Pancreas (tissue), 10 donors: ENCODE measurements at places on chromosomes 12 and 14.

- no peaks in the 10 kb centered on the region for H3K4me1 ChIP-seq
- H3K27ac ChIP-seq, result no peak overlapping the region
- DNase-seq, result no peak
- no peaks in the 10 kb centered on the region for H3K27me3 ChIP-seq
Measured at GRCh38 chr12:121454921-121455320, 55.0 kb downstream of the RNF34 start.

- DNase-seq, result peak; percentile 55
- H3K4me3 ChIP-seq, result peak overlapping the region; percentile 4
- H3K27ac ChIP-seq, result peak overlapping the region; percentile 81
- H3K36me3 ChIP-seq, result no peaks in the 10 kb centered on the region
Measured at GRCh38 chr12:1935242-1935641, 16.8 kb upstream of the CACNA2D4 start.

DNA sequence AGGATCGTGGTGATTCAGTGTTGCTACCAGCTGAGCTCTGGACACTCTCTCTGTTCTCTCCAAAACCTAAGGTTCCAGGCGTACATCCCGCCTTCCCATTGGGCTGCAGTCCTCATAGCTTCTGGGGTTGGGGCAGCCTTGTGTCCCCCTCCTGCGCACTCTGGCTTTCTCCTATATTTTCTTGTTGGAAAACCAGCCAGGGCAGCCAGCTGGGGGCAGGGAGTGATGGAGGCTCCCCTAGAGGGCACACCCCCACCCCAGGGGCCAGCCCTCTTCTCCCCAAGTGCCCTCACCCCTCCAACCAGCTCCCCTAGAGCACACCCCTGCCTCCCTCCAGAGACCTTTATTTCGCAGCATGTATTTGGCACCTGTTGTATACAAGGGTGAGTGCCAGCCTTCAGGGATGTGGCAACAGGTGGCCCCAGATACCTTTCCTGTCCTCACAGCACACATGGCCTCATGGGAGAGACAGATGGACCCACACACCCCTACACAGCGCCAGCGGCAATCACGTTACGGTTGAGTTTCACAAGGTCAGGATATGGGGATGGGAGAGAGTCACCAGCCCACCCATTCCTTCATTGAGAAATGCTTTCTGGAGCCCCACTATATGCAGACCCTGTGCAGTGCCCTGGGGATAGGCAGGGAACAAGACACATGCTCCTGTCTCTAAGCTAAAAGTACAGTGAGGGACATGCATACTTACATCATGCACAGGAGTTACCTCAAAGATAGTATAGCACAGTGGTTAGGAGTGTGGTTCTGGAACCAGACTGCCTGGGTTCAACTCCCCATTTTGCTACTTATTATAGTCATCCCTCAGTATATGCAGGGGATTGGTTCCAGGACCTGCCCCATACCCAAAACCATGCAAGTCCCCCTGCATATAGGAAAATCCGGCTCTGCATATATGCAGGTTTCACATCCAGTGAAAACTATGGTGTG, 141.1 kb downstream of the PHETA1 start:
- no peak for DNase-seq
- no peaks in the 10 kb centered on the region for H3K27me3 ChIP-seq
- no peaks in the 10 kb centered on the region for H3K36me3 ChIP-seq
- no peak overlapping the region for H3K4me3 ChIP-seq
- H3K4me1 ChIP-seq, result no peaks in the 10 kb centered on the region
- H3K27ac ChIP-seq, result no peak overlapping the region

GRCh38 chr14:100065111-100065871, at the start of gene EVL:
Gene EVL (plus strand): TSS chr14:100065422. CDS start chr14:100065501, 79 bp downstream.
- H3K27ac ChIP-seq, result no peak within 1 kb of the TSS
- no peak for DNase-seq
- no peaks in the 10 kb centered on the region for H3K27me3 ChIP-seq
- H3K36me3 ChIP-seq, result no peaks in the 10 kb centered on the region
- H3K4me1 ChIP-seq, result no peaks in the 10 kb centered on the region

- H3K27ac ChIP-seq, result no peak overlapping the region
- DNase-seq, result no peak
- H3K4me3 ChIP-seq, result no peak overlapping the region
- H3K36me3 ChIP-seq, result no peaks in the 10 kb centered on the region
- H3K27me3 ChIP-seq, result no peaks in the 10 kb centered on the region
Measured at GRCh38 chr14:90426663-90427062, 29.8 kb downstream of the CALM1 start.

DNA sequence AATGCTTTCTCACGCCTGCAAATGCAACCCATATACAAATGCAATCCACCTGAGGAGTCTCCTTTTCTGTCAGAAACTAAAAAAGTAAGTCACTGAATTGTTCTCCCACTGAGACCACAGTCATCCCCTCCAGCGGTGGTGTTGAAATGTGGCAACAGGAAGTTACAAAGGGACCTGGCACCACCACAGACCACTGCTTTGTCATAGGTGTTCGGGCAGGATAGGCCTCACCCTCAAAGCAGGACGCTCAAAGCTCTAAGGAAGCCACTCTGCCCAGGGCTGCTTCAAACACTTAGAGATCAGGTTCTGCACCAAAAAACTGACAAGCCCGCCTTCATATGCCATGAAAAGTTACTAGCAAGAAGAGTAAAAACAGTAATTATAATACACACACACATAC, 11.3 kb downstream of the PHLDA1 start:
- no peaks in the 10 kb centered on the region for H3K4me1 ChIP-seq
- H3K4me3 ChIP-seq, result no peak overlapping the region
- no peak for DNase-seq
- no peaks in the 10 kb centered on the region for H3K36me3 ChIP-seq
- H3K27ac ChIP-seq, result peak overlapping the region; percentile 11

DNA sequence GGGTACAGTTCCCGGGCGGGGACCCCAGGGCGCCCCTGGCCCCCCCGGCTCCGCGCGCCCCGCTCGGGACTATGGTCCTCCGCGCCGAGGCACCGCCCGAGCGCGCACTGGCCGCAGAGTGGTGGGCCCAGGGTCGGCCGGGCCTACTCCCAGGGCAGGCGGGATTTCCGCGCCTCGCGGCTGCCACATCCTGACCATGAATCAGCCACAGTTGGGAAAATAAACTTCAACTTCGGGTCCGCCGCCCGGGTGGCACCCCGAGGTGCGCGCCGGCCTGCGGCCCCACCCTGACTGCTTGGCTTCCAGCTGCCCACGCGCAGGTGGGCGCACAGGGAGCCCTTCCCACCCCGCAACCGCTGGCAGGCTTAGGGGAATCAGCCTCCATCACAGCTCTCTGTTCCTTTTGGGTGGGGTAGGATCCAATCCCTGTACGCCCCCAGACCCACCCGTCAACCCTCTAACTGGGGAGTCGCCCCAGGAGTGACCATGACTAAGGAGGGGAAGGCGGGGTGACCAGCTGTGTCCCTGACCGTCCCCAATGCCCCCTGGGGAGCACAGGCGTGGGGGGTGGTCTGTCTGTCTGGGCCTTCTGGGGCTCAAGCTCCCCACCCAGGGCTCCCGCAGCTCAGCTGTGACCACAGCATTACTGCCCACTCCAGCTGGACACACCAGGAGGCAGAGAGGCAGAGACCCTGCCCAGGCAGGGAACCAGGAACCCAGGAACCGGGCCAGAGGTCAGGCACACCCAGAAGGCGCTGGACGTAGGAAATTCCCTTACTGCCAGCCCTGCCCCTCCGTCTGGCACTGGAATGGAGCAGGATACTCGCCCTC, 678 bp downstream of the INF2 start:
- H3K27ac ChIP-seq, result peak overlapping the region; percentile 82
- no peaks in the 10 kb centered on the region for H3K36me3 ChIP-seq
- no peak for DNase-seq
- peak overlapping the region; percentile 91 for H3K4me3 ChIP-seq
- peaks cover 10% of the 10 kb centered on the region for H3K4me1 ChIP-seq
- H3K27me3 ChIP-seq, result no peaks in the 10 kb centered on the region

- peaks cover 16% of the 10 kb centered on the region for H3K36me3 ChIP-seq
- no peak for DNase-seq
- no peaks in the 10 kb centered on the region for H3K4me1 ChIP-seq
- no peak overlapping the region for H3K4me3 ChIP-seq
Measured at GRCh38 chr12:104340925-104341611, 37.5 kb downstream of the EID3 start.

- DNase-seq, result no peak
- H3K36me3 ChIP-seq, result no peaks in the 10 kb centered on the region
- no peak overlapping the region for H3K4me3 ChIP-seq
- no peak overlapping the region for H3K27ac ChIP-seq
Measured at GRCh38 chr12:80373666-80374065, 70.4 kb upstream of the PTPRQ start.

DNA sequence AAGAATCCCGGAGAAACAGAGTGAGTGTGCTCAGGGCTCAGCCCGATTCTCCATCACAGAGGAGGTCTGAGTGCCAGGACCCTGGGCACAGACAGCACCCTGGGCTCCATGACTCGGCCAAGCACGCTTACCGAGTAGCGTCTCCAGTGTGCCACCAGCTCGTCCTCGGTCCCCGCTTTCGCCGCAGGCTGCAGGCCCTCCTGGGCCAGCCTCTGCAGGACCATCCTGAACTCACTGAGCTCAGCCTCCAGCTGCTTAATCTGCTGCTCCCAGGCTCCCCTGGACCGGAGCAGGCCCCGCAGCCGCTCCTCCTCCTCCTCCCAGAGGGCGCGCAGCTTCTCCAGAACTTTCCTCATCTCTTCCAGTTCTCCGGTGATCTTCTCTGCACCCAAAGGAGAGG, 61.2 kb downstream of the SYNE3 start:
- H3K4me1 ChIP-seq, result no peaks in the 10 kb centered on the region
- no peak overlapping the region for H3K4me3 ChIP-seq
- H3K27ac ChIP-seq, result no peak overlapping the region
- no peak for DNase-seq

DNA sequence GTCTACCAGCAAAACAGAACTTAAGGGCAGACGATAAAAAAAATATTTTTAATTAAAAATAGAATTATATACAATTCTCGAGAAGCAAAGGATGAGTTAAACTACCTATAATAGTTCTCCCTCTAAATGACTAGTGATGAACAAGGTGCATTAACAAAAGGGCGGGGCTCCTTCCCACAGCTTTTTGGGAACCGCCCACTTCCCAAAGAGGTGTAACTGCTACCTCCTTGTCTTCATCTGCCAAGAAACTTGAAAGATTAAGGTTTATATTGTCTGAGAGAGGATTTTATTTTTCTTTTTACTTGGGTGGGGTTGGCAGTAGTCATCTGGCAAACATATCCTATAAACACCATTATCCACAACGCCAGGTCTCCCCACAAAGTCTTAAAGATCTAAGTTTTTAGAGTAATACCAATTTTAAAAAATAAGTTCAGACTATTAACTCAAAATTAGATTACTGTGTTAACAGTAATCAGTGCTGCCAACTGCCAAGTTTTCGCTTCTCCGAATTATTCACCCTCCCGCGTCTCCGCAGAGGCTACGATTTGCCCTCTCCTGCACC, 938 bp downstream of the RALGAPA1 start:
- peak overlapping the region; percentile 62 for H3K4me3 ChIP-seq
- peaks cover 17% of the 10 kb centered on the region for H3K4me1 ChIP-seq
- H3K27me3 ChIP-seq, result no peaks in the 10 kb centered on the region
- no peak for DNase-seq
- H3K36me3 ChIP-seq, result no peaks in the 10 kb centered on the region
- H3K27ac ChIP-seq, result peak overlapping the region; percentile 91

DNA sequence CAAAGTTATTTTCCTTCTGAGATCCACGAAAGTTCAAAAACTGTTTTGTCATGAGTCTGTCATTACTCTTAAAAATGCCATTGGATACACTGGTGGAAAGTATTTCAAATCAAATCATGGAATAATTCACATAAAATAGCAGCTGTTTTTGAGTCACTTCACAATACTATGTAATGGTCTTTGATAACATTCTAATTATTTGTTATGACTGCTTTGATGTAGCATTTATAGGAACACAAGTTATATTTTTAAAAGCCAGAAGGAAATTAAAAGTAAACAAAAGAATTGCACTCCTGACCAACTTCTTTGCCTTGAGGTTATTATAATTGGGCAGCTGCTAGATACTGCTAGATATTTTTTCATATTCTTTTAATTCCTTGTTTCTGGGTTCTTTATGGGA, 473.2 kb downstream of the CCER1 start:
- no peak overlapping the region for H3K4me3 ChIP-seq
- no peak overlapping the region for H3K27ac ChIP-seq
- no peaks in the 10 kb centered on the region for H3K4me1 ChIP-seq
- DNase-seq, result no peak
- no peaks in the 10 kb centered on the region for H3K27me3 ChIP-seq
- H3K36me3 ChIP-seq, result no peaks in the 10 kb centered on the region

DNA sequence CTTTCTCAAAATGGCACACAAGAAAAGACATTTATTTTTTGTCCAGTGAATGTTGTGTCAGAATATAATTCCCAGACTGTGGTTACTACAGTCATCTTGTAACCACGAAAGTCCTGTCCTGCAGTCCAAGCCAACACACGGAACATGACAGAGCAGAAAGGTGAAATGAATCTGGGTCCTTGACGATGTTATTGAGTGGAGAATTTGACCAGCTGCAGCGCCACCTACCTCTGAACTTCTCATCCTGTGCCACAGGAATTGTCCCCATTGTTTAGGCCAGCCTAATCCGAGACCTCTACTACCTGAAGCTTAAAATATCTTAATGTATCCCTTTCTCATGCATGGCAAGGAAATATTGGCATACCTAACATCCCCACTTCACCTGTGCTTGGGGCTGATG, 64.1 kb upstream of the OTX2 start:
- peak; percentile 9 for DNase-seq
- no peaks in the 10 kb centered on the region for H3K27me3 ChIP-seq
- no peak overlapping the region for H3K4me3 ChIP-seq

DNA sequence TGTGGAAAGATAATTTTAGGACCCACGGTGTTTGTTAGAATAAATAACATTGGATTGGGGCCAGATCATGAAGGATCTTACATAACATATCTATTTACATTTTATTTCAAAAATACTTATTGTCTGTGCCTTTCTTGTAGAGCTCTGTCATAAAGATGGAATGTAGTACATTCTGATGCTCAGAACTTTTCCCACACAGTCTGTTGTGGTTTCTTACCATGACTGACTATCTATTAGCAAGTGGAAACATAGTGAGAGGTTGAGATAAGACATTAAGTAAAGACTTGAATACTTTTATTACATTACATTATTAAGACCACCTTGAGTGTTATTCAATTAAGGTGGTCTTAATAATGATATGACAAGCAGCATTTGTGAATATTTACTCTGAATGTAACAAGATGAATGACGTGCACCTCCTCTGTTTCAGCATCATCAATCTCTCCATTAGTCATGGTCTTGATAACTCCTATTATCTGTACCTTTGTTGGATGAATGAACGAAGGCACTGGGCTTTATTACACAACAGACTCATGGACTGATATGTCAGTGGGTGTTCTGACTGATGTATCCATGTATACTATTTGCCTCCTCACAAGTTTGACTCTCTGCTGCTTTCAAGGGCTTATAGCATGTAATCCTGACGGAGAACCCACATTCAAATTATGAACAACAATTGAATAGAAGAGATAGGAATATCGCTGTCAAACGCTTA, 883.0 kb upstream of the FLRT2 start:
- no peak overlapping the region for H3K27ac ChIP-seq
- H3K27me3 ChIP-seq, result no peaks in the 10 kb centered on the region
- no peak for DNase-seq
- H3K36me3 ChIP-seq, result no peaks in the 10 kb centered on the region

GRCh38 chr12:130506844-130507243, 169.2 kb downstream of the PIWIL1 start:
- H3K27me3 ChIP-seq, result no peaks in the 10 kb centered on the region
- H3K27ac ChIP-seq, result no peak overlapping the region
- no peaks in the 10 kb centered on the region for H3K36me3 ChIP-seq
- no peak overlapping the region for H3K4me3 ChIP-seq
- DNase-seq, result no peak
